ENCODE measurements at places on chromosomes 12 and 14.

GRCh38 chr12:22304341-22304740 lies 30.2 kb downstream of the ST8SIA1 start:
- no peak for DNase-seq

DNA sequence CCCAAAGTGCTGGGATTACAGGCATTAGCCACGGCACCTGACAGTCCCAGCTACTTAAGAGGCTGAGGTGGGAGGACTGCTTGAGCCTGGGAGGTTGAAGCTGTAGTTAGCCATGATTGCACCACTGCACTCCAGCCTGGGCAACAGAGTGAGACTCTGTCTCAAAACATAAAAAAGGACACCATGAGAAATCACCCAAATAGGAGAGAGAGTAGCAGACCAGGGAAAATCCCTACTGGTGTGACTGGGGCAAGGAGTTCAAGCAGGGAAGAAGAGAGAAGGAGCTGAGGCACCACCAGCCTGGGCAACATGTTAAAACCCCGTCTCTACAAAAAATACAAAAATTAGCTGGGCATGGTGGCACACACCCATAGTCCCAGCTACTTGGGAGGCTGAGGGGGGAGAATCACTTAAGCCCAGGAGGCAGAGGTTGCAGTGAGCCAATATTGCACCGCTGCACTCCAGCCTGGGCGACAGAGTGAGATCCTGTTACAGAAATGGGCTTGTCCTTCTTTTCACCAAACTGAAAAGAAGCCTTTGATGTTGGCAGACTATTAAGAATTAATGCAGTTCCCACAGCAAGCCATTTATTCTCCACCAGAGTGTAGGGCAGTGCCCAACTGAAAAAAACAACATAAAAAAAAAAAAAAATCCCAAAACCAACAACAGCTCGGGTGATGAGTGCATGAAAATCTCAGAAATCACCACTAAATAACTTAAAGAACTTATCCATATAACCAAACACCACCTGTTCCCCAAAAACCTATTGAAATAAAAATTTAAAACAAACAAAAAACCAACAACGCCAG lies 4.5 kb upstream of the SRSF9 start:
- no peak for DNase-seq

DNA sequence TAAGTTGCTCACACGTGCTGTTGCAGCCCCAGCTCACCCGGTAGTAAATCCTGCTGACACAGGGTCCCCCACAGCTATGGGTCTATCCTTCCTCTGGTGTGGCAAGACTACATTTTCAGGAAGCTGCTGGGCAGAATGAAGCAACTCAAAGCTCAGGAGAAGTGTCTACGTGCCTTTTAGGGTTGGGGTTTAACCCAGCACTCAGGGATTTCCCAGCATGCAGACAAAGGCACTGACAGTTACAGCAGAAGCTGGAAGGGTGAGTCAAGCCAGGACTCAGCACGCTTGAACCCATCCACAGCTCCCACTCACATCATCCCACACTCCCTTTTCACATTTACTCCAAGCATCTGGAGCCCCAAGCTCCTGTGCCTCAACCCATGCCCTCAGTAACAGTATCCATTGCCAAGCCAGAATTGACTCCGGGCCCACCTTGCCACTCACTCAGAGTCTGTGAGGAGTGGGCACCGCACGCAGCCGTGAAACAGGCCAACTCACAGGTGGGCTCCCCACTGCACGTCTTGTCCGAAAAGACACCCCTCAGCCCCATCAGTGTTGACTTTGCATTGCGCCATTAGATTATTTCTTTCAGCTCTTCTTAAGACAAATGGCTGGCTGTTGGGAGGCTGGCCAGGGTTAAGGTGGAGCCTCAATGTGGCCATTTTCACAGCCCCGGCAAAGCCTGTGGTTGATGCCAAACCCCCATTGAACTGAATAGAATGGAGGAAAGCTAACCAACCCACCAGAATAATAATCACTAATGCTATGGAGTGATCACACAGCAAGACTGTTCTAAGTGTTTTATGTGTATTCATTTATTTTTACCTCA lies 59.6 kb downstream of the ZFP36L1 start:
- no peak for DNase-seq

GRCh38 chr12:20319366-20319765 lies 49.0 kb upstream of the PDE3A start:
- DNase-seq: no peak

- no peak for DNase-seq
Observed at GRCh38 chr14:69895109-69895508, 15.9 kb downstream of the SMOC1 start.

- no peak for DNase-seq
Observed at GRCh38 chr12:58176296-58176869, 235.0 kb downstream of the ATP23 start.

- DNase-seq: no peak
Observed at GRCh38 chr14:88592031-88592430, 29.2 kb downstream of the ZC3H14 start.

- DNase-seq: no peak
Observed at GRCh38 chr12:12216349-12217017, 50.4 kb downstream of the LRP6 start.

GRCh38 chr12:31466768-31467167 lies 124.2 kb downstream of the DENND5B start:
- no peak for DNase-seq

DNA sequence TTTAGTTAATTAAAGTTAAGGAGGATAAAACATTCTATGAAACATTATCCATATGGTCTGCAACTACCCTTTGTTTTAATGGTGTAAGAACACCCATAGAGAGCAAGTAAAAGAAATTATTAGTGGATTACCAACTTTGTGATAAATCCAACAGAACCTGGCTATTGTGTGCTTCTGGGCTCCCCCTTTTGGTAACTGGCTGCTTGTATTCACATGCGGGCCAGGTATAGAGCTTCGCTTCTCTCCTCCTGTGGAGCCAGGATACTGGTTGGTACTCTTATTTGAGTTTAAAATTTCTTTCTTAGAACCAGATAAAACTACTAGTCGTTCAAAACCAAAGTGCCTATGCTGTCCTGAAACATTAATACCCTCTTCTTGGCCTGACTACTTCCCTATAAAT lies 81.0 kb downstream of the PTPRR start:
- no peak for DNase-seq

GRCh38 chr12:15050659-15051058 lies 77.8 kb downstream of the PDE6H start:
- DNase-seq: no peak

GRCh38 chr12:53060721-53061276 lies 10.9 kb downstream of the TNS2 start:
- peak; percentile 74 for DNase-seq

Measured in left lobe of liver (tissue), 2 donors.